ENCODE measurements at places on chromosomes 4 and X. TPM values are rescaled to one million over a fixed set of nuclear protein-coding genes. Genes with fewer than 3 reads are reported as not detected.
A peak's percentile ranks its signal among the peaks of the same experiment; 100 is the strongest.

GRCh38 chr4:168811786-168812651 is 198.0 kb downstream of the CBR4 start:
- peak; percentile 55 for DNase-seq

GRCh38 chr4:22071749-22072148 is 123.2 kb upstream of the KCNIP4 start:
- DNase-seq, result no peak

DNA sequence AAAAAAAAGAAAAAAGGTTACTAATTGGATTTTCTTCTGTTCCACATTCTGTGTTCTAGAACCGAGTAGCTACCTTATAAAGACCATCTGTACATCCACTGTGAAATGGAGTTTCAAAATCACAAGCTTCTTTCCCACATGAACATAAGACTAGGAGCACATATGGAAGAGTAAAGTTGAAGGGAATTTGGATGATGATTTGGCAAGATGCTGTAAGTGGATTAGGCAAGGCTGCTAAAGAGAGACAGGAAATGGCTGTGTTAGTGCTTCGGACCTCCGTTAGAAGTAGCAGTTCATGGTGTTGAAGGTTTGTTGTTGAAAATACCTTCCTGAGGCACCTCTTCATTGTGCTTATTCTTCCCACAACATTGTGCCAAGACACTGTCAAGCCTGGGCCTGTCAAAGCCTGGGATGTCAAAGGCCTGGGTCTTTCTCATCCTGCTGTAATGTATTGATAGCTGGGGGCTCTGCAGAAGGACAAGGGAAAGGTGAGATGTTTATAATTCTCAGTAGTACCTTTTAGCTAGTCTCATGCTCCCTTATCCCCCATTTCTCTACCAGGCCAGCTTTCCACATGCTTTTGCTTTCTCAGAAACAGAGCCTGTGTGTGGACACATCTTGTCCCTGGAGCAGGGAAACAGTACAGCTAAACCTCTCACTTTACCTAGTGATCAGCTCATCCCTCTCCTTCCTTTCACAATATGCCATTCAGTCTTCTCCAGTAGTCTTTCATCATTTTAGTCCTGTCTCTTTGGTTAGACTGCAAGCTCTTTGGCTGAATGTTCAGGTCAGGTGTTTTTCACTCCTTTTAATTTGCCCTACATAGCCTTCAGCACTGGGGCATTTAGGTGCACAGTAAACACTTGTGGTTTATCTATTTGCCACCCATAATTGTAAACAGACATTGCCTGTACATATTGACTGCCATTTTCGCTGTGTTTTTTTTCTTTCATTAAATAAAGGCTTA is 37.9 kb upstream of the CYP2U1 start:
- DNase-seq, result no peak

- no peak for DNase-seq
These were observed 20.8 kb downstream of the LIN54 start for GRCh38 chr4:82989575-82990429.

- DNase-seq, result peak; percentile 50
These were observed 503.3 kb upstream of the FAM241A start for GRCh38 chr4:111641813-111642579.

DNA sequence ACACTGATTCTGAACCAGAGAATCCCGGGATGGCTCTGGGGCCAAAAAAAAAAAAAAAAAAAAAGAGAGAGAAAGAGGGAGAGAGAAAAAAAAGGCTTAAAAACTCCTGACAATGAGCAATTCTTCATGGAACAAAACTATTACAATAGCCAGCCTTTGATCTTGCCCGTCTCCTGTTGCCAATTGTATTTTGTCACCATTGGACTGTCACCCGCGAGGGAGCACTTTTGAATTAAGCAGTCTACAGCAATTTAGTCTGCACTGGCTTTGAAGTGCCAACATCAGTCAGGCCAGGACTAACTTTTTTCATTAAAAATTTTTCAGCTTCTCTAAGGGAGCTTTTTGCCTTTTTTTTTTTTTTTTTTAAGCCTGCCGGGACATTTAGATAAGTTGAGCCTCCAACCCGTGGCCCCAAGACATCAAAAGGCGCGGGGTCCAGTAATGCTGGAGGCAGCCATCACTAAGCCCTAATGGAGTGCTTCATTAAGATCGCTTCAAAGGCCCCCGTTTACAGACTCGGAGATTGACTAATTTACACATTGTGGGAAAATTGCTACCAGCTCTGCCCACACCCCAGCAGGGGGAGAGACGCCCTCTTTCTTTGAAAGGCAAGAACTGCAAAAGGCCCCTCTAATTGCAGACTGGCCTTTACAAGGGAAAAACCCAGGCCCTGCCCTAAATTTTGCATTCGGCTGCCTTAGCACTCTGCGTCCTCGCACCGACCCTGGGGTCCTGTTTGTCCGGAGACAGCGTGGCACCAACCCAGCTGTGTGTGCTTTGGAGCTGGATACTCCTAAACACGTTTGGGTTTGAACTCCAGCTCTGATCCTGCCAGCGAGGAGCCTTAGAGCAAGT is 98.1 kb upstream of the MSX1 start:
- DNase-seq, result no peak

DNA sequence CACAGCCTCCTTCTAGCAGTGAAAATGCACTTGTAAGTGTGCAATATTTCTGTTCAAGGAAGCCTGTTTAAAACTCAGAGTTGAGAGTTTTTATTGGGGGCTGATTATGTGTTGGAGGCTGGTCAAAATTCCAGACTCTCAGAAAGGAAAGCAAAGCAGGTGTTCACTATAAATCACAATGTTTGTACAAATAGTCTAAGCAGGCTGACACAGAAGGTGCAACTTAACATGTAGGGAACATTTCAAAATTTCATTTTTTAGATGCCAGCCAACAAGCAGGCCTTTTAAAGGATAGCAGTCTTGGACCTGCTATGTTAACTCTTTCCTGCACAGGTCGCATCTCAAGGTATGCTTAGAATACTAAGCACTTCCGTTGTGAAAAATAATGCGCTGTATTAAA is 112.3 kb upstream of the IL13RA1 start:
- DNase-seq, result no peak

GRCh38 chr4:128385683-128386304 is 98.2 kb upstream of the PGRMC2 start:
- DNase-seq, result peak; percentile 68

DNA sequence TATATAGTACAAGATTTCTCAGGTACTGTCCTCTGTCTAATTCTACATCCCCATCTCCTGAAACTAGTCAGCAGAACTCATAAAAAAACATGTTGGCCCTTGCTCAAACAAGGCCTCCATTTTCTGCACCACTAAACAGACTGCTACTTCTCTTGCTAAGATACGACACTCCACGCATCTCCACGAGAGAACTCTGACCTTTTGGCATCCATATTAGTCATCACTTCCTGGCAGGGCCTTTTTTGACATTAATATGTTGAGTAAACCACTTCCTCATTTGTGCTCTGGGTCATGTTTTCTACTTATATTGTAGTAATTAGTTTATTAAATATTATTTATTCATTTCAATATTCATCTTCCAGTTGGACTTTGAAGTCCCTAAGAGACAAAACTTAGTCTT is 65.6 kb downstream of the DCAF8L1 start:
- no peak for DNase-seq

- DNase-seq, result no peak
These were observed 7.6 kb downstream of the NEUROG2 start for GRCh38 chr4:112508356-112508755.

GRCh38 chr4:82733636-82734035 is 65.0 kb downstream of the SCD5 start:
- DNase-seq, result no peak

GRCh38 chr4:112765317-112765974 is 128.5 kb downstream of the LARP7 start:
- DNase-seq, result peak; percentile 27

DNA sequence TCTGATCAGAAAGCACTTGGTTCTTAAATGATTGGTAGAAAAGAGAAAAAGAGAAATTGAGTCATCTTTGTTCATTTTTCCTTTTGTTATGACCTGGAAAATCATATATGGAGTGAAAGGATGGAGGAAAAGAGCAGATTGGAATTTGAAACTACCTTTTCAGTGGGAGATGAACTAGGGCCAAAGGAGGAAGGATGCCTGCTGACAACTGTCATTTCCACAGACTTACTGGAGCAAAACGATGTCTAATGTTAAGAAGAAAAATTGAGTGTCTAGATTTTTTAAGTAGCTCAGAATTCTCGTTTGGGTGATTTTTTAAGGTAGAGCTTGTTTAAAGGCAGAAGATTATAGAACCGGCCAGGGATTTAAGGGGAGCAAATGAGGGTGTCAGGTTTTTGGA is 144.6 kb upstream of the KCNIP4 start:
- DNase-seq, result no peak

SHROOM2 gene
- 4.3 TPM for total RNA-seq

TCEAL3 gene
- total RNA-seq, result 30.5 TPM

HTRA3 gene
- total RNA-seq, result not detected

TXK gene
- total RNA-seq, result 1.9 TPM

Measured in SJSA1 (cell line).